Activated CD4-positive, CD25-positive, alpha-beta regulatory T cell treated with anti-CD3 and anti-CD28 coated beads, Interleukin-2, amount 50 U/mL, for 72 hours (primary cell): ENCODE measurements at places on chromosomes 2 and 18.

DNA sequence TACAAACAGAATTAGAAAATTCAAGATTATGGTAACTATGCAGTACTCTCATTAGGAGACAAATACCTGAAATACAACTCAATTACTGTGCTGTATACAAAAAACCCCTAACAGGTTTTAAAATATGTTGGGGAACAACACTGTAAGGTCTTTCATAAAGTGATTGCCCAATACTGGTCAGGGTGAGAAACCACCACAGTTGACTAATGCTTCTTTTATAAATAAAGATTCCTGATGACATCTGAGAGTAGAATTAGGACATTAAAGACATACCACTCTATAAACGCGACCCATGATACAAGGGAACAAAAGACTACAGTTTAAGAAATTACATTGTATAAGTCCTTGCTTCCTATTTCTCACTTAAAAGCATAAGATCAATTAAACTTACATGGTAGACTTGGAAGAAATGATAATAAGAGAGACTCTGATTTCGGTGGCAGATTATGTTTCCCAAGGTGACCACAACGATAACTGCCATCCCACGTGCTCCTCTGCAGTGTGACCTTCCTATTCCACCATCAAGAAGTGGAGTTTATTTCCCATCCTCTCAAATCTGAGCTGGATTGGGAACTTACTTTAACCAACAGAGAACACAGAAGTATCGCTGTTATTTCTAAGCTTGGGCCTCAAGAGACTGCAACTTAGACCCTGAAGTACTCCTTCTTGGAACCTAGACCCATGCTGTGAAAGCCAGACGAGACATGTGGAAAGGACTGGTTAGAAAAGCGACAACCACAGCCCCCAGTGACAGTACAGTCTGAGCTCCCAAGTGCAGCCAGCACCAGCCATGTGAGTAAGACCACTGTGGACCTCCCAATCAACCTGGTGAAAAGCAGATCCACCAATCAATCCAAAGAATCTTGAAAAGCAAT lies 52.3 kb downstream of the ZNF521 start:
- no peak for DNase-seq

- DNase-seq = no peak
Measured at GRCh38 chr2:180761224-180761623, 219.2 kb upstream of the UBE2E3 start.

- DNase-seq = no peak
Measured at GRCh38 chr2:75403991-75404428, 156.7 kb downstream of the EVA1A start.

GRCh38 chr18:59684777-59685176 lies 12.4 kb downstream of the CCBE1 start:
- no peak for DNase-seq

- no peak for DNase-seq
Measured at GRCh38 chr2:136065384-136065783, 52.6 kb downstream of the CXCR4 start.

DNA sequence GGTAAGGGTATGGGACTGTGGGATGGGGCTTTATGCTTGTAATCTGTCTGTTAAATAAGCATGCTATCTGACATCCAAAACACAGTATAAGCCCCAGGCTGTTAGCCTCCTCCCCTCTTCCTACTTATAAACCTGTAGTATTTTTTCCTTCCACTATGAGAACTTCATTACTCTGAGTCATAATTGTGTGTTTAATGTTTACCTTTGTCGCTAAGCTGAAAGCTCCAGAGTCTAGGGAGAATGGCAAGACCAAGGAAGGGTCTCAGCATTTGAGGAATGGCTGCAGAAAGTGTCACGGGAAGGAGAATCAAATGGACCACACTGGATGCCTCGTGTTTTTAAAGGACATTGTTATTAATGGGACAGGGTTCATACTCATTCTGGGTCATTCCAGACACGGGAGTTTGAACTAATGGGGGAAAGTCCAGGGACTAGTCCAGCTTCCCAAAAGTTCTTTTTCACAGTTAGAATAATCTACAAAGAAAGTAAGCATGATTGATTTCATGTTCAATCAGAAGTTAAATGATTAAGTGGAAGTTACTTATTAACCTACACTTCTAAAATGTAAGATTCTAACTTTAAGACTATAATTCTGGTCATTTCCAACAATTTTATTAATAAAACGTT lies 292.2 kb downstream of the AFF3 start:
- DNase-seq = no peak

- DNase-seq = no peak
Measured at GRCh38 chr2:28565720-28566295, 69.9 kb downstream of the PLB1 start.

- no peak for DNase-seq
Measured at GRCh38 chr2:211930331-211930730, 608.3 kb downstream of the ERBB4 start.

DNA sequence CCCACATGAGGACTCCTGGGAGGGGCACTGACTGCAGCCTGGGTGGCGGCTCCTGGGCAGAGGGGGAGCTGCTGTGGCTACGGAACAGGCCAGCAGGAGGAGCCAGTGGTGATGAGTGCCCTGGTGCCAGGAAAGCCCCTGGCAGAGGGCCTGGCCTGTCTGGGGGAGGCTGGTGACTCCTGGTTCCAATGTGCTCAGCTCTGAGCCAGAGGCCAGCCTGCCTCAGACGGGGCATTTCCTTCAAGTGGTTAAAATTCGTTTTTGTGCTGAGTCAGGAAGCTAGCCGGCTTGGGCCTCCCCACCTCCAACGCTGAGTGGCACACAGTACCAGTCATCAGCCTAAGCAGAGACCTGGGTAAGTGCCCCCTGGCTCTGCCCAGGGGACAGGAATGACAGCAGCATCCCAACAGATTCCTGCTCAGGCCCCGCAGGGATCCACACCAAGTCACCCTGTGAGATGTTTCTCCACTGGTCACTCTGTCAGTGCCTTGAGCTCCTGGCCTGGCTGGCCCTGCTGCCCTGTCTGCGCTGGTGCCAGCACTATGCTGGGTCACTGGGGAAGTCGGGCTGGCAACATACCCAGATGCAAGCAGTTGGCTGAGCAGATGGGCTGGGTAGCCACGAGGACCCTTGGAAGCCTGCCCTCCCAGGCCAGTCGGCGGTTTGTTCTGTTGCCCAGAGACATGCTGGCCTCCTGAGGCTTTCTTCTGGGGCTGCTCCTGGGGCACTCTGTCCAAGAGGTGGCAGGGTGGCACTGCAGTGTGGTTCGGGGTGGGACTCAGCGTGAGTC lies 7.1 kb upstream of the KLF11 start:
- DNase-seq = no peak

DNA sequence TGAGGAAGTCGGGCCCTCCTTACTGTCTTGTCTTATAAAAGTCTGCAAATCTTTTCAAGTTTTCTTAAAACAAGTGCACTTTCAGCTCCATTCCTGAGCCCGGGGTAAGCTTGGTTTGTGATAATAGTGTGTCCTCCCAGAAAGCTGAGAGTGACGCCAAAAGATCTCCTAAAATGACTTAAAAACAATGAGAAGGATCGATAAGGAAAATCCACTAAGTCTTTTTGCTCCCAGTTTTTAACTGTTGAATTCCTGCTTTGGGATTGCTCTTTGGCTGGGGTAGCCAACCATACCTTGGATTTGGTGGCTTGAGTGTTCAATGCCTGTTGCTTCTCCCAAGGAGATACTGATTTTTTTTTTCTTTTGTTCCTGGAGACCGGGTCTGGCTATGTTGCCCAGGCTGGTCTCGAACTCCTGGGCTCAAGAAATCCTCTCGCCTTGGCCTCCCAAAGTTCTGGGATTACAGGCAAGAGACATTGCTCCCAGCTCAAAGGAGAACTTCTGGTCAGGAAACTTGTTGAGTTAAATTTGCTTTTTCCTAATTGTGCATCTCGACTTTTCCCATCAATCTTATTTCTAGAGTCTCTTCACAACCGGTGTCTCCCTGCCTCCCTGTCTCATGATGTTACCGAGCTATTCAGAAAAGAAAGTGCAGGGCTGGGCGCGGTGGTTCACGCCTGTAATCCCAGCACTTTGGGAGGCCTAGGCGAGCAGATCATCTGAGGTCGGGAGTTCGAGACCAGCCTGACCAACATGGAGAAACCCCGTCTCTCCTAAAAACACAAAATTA lies 3.0 kb downstream of the TGIF1 start:
- DNase-seq = no peak

DNA sequence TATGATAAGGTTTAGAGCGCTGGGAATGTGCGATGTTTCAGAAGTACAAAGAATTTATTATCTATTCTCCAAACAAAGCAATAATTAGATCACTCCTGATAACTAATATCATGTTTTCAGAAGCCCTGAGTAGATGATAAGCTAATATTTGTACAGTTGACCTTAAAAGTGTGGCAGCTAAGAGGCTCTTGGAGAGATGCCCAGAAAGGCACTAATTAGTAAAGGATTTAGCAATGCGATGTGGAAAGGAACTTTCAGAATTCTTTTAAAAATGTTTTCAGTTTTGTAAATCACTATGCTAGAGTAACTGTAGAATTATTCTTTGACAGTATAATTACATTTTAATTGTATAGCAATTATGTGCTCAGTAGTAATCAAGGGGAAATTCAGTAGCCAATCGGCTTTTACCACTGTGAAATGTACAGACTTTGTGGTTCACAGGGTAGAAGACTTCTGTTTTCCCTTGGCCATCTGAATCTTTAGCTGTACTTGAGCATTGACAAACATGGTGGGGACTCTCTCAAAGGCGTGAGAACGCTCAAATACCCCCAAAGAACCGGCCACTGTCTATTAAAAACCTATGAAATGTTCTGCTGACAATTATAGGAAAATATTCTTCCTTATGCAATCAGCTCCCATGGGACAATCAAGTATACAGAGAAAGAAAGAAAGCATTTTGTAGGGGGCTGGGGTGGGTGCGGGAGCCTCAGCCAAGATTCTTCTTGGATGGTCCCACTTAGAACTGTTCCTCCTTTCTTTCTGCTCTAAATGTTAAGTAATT lies 262.8 kb upstream of the AGAP1 start:
- DNase-seq = no peak

GRCh38 chr2:94982675-94983074 lies 42.8 kb upstream of the MAL start:
- no peak for DNase-seq

GRCh38 chr2:7825591-7826312 lies 856.1 kb upstream of the ID2 start:
- DNase-seq = no peak

GRCh38 chr18:34600158-34600557 lies 109.9 kb upstream of the DTNA start:
- no peak for DNase-seq

DNA sequence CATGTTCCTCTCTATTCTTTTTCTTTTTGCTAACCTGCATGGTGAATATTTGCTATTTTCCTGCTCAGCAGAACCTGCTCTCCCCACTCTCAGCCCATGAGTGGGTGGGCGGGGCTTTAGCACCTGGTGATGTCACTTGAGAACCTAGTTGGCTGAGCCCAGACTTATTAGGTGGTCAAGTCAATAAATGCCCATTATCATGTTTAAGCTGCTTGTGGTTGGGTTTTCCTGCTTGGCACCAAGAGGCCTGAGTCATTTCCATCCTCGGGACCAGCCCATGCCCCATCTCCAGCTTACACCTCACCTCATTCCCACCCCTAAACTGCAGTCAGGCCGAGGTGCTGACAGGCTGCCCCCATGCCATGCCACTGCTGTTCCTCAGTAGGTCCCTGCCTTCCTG lies 226.6 kb downstream of the ANKRD30B start:
- DNase-seq = no peak

DNA sequence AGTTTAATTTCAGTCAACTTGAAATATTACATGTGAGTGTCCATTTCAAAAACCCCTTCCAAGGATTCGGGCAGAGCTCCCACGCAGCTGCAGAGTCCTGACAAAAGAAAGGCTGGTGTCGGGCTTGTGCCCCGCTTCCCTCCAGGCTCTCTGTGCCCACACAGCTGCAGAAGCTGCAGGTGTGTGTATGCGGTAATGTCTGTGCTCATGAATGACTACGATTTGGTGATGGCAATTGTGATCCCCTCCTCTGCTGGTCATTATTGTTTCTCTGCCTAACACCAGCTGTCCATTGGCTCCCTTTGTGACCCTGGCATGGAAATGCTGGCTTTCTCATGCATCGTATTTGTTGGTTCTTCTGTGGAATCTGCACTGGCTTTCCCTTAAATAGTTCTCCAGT lies 224.8 kb downstream of the NUP35 start:
- DNase-seq = no peak

- DNase-seq = no peak
Measured at GRCh38 chr2:41222593-41222992, 770.7 kb upstream of the SLC8A1 start.

DNA sequence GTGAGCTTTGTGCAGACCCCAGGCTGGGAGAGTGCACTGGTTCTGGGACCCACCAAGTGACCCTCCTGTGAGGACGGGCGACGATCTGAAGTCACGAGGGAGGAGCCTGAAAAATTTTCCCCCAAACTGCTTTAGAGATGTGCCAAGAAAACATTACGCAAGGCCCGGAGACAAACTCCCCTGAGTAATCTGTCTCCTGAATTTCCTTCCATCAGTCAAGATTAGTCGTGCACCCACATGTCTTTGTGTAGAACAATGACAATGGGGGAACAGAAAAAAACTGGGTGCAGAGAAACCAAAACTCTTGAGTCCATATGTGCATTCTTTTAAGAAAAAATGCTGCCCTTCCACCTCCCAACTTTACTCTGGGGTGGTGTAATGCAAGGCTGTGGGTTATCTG lies 12.6 kb upstream of the NCK2 start:
- DNase-seq = no peak

DNA sequence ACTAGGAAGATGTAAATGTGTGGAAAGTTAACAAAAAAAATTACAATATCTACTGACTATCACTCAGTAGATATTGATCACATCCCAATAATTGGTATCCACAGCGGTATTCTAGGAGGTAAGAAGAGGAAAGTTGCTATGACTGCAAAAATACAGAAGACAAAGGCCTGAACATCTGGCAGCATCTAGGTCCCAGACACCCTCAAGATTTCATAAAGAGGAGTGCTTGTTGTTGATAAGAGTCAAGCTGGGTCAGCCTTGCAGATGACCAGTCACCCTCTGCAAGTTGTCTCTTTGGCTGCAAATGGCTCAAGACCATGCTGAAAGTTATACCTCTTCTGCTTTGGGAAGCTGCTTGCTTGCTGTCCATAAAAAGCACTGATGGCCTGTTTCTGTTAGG lies 228.4 kb upstream of the FBXO11 start:
- DNase-seq = no peak

- no peak for DNase-seq
Measured at GRCh38 chr2:227643990-227644551, 22.5 kb upstream of the SCYGR5 start.

DNA sequence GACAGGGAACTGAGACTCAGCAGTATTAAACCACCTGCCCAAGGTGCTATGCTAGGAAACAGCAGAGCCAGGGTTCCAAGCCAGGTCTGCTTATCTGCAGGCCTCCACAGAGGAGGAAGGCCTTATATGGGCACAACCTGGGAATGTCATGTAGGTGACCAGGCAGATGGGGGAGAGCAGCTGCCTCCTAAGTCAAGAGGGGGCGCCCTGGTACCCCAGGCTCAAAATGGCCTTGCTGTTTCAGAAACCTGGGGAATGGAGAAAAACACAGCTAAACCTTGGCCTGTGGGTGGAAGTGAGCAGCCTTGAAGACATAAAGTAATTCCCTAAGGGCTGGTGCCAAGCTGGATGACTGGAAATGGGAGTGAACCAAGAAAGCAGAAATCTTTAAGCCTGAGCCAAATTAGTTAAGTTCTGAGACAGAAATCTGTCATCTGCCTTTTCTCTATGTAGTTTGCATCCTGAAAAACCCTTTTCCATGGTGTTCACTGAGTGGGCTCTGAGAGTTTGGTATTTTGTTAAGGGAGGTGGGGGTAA lies 79.1 kb downstream of the MAPK4 start:
- DNase-seq = no peak
